Fibroblast of skin of back (primary cell): ENCODE measurements at places on chromosomes 5 and 9.
A peak's percentile ranks its signal among the peaks of the same experiment; 100 is the strongest.

GRCh38 chr5:77635067-77635916 is 3.2 kb downstream of the OTP start:
- no peak for DNase-seq

DNA sequence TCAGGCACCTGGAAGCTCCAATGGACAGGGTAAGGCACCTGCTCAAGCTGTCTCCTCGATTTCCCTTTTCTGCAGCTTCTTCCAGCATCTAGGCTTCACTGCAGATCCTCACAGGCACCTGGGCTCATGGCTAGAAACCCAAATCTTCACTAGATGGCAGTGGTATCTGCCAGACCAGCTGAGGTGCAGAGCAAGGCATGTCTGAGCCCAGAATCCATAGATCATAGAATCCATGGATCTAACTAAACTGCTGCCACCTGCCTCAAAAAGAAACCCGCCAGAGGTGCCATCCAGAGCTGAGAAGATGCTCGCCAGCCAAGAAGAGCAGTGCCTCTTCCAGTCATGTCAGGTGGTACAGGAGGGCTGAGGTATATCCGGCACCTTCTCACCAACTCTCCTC is 6.9 kb downstream of the SHC3 start:
- DNase-seq = no peak

- DNase-seq = no peak
Observed at GRCh38 chr9:5872511-5872910, 18.2 kb upstream of the MLANA start.

DNA sequence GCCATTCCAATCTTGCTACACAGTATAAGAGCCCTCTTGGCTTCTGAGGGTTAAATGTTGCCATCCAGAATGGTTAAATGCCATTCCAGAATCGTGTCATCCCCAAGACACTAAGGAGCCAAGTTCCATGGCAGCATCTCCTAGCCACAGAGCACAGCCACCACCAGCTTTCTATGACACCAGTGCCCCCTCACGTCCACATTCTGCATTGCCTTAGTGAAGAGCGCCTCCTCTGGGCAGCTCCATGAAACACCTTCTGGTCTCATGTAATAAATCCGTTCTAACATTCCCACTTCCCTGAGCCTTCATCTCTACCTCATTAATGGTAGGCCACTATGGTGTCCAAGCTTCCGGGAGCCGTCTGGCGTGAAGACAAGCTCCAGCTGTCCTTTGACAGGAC is 12.4 kb downstream of the CBY3 start:
- DNase-seq = peak; percentile 61

GRCh38 chr5:152560512-152561137 is 155.5 kb upstream of the NMUR2 start:
- peak; percentile 50 for DNase-seq

DNA sequence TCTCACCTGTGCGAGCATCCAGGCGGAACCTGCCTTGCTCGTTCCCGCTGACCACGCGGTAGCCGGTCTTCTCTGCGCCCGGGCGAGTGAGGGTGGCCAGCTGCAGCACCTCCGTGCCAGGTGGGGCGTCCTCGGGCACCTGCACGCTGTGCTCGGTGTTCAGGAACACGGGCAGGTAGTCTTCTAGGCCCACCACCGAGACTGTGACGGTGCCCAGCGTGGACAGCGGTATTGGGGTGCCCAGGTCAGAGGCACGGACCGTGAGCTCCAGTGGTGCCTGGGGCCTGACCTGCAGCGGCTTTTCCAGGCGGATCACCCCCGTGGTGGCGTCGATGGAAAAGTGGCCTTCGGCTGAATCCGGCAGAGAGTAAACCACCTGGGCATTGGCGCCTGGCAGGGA is 59.5 kb downstream of the FAT2 start:
- DNase-seq = no peak

DNA sequence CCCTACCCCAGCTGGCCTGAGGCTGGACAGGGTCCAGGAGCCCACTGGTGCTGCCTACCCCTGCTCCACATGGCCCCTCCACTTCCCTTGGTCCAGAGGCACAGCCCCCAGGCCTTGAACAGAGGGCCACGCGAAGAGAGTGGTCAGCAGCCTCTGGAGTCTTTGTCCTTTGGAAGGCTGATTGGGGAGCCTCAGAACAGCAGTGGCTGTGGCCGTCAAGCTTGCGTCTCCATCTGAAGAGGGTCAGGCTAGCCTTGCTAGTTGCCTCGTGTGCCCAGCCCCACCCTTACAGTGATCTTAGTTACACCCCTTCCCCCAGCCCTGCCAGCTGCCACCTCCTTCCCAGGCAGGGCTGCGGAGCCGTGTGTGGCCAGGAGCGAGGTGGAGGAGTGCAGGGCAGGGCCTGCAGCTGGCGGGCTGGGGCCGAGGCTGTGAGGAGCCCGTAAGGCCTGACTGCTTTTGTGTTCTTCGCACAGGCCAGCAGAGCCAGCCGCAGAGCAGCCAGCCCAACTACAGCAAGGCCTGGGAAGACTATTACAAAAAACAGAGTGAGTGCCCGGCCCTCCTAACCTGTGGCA is 30.1 kb upstream of the PRDM12 start:
- DNase-seq = no peak

DNA sequence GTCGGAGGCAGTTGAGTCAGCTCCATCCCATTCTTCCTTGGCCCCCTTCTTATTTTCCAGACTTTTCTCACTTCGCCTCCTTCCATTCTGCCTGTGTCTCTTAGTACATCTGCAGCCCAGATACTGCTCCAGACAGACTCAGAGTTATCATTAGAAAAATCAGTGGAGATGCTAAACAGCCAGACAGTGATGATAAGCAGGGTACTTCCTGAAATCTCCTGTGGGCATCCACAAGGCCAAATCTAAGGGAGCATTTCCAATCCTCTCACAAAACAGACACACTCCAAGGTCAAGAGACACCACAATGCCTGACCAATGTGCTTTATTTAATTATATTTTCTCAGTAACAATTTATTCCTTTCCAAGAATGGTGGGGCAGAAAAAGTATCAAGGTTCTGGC is 14.5 kb upstream of the RLN1 start:
- no peak for DNase-seq

- DNase-seq = peak; percentile 11
Observed at GRCh38 chr5:37554938-37555337, 175.8 kb downstream of the WDR70 start.

- DNase-seq = no peak
Observed at GRCh38 chr5:137627293-137627692, 108.6 kb downstream of the KLHL3 start.

DNA sequence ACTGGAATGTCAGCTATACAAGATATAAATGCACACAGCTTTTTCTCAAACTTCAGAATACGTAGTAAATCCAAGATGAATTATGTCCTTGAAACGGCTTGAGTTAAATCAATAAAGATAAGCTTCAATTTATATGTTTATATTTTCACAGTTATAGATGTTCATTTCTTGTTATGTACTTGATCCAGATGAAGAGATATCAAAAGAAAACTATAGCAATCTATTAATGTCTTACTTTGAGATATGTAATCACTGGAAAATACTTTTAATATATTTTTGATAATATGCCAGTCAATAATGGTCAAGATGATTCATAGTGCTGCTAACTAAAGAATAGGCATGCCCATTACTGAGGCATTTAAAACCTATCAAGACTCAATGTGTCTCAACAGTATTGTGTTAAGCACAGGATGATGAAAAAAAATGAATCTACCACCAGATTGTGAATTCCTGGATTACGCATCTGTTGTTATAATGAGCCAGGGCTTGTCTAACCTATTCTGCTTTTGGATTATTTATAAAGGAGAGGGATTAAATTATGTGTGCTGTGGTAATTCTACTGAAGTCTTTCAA is 372.6 kb upstream of the PRR16 start:
- DNase-seq = no peak
